ENCODE measurements at places on chromosomes 3 and 15. TPM values are rescaled to one million over a fixed set of nuclear protein-coding genes. Genes with fewer than 3 reads are reported as not detected.
A peak's percentile ranks its signal among the peaks of the same experiment; 100 is the strongest.

DNA sequence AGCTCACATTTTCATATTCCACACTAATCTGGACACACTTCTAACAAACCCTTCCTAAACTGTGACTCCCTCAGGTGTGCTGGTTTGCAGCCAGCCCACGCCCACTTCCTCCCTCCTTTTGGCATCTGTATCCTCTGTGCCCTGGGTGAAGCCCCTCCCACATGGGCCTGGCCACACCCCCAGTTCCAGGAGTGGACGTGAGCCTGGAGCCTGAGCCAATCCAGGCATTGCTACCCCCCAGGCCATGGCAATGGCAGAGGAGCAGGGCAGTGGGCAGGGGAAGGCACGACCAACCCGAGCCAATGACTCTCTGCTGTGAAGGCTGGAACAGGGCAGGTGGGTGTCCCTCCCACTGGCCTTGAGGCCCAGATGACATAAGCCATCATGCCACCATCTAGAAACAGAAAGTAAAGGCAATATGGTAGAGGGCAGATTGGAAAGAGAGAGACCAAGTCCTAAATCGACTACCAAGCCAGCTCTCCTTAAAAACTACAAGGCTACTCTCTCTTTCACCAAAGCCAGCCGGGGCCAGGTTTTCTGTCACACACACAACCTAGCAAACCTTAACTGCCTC lies 18.6 kb downstream of the FAM174B start:
- DNase-seq = no peak

GRCh38 chr3:42010530-42010929 lies 48.6 kb upstream of the ULK4 start:
- DNase-seq = no peak

- no peak for DNase-seq
Observed at GRCh38 chr3:48681541-48681880, 4.2 kb downstream of the NCKIPSD start.

Gene PLXNB1
- 67.5 TPM for polyA plus RNA-seq

GRCh38 chr3:149459491-149460059 lies 14.9 kb upstream of the TM4SF4 start:
- DNase-seq = no peak

Gene OSTN
- polyA plus RNA-seq = not detected

Gene KBTBD8
- 4.2 TPM for polyA plus RNA-seq

DNA sequence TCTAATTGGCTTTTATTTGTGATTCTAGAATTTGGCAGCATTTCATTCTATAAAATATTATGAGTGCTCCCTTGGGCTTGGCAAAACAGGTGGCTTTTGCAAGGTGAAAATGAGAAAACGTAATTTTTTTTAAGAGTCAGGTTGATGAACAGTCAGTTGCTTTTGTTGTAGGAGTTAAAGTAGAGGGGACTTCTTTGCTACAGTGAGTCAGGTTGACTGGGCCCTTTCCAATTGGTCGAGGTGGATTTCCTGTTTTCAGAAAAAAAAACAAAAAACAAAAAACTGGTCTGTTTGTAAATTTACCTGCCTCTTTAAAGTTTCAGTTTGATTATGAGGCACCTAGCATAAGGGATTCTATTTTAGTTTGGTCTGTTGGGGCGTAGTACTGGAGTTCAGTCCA lies 1469.4 kb upstream of the GBE1 start:
- no peak for DNase-seq

Gene AHSG
- 0.59 TPM for polyA plus RNA-seq

- no peak for DNase-seq
Observed at GRCh38 chr3:157572559-157573270, 69.5 kb upstream of the VEPH1 start.

Gene PTH1R
- polyA plus RNA-seq = not detected

DNA sequence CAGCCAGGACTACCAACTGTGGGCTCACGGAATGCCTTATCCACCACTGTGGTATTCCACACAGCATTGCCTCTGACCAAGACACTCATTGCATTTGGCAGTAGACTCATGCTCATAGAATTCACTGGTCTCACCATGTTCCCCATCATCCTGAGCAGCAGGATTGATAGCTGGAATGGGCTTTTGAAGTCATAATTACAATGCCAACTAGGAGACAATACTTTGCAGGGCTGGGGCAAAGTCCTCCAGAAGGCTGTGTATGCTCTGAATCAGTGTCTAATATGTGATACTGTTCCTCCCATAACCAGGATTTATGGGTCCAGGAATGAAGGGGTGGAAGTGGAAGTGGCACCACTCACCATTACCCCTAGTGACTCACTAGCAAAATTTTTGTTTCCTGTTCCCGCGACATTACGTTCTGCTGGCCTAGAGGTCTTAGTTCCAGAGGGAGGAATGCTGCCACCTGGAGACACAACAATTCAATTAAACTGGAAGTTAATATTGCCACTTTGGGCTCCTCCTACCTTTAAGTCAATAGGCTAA lies 58.6 kb upstream of the CCDC80 start:
- DNase-seq = peak; percentile 68

- no peak for DNase-seq
Observed at GRCh38 chr15:91237445-91237844, 137.4 kb downstream of the SV2B start.

Gene ST8SIA2
- polyA plus RNA-seq = 0.63 TPM

- no peak for DNase-seq
Observed at GRCh38 chr15:95832668-95833067, 497.8 kb upstream of the NR2F2 start.

GRCh38 chr3:190360228-190360627 lies 27.7 kb upstream of the CLDN16 start:
- DNase-seq = no peak

DNA sequence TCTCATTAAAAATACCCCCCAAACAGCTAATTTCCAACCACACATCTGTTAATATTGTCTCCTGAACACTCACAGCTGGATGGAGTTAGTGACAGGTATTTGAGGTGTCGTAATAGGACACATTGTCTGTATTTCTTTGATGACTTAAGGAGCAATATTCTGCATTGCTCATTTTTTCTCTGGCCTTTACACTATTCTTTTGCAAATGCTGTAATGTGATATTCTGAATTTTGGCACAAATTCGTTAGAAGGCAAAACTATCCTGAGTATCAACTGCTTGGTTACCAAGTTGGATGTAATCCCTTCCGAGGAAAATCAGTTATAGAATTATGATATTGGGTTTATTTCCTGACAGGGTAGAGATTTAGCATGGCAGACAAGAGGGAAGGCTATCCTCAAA lies 1030.2 kb downstream of the MCTP2 start:
- no peak for DNase-seq

Gene SAMMSON
- polyA plus RNA-seq = not detected

DNA sequence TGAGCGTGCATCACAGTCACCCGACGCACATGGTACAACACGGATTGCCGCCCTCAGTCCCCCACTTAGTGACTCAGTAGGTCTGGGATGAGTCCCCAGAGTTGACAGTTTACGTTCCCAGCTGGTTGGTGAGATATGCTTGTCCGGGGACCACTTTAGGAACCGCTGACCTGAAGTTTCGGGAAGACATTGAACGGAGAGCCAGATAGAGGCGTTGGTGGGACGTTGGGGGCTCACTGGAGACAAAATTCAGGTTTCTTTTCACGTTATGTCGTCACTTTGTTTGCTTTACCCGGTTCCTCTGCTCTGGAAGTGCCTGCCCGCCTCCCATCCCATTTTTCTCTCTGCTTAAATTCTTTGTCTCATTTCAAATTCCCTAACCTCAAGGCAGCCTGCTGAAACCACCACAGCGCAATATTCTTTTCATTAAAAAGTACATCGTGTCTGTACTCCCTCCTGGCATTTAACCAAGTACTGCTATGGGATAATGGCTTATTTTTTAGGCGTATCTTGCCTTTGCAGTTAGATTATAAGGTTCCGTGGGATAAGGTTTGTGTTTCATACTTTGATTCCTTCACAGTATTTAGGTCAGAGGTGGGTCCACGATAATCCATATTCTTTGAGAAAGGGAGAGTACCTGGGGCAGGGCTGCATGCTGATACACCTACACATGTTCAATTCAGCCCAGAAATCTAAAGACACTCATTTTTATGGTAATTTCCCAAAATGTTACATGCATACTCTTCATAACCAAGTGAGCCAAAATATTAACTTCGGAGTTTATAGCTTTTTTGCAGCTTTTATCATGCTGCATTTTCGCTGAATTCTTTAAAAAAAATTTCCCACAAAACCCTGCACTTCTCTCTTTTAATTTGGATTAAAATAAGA lies 921 bp downstream of the LMLN start:
- DNase-seq = no peak

DNA sequence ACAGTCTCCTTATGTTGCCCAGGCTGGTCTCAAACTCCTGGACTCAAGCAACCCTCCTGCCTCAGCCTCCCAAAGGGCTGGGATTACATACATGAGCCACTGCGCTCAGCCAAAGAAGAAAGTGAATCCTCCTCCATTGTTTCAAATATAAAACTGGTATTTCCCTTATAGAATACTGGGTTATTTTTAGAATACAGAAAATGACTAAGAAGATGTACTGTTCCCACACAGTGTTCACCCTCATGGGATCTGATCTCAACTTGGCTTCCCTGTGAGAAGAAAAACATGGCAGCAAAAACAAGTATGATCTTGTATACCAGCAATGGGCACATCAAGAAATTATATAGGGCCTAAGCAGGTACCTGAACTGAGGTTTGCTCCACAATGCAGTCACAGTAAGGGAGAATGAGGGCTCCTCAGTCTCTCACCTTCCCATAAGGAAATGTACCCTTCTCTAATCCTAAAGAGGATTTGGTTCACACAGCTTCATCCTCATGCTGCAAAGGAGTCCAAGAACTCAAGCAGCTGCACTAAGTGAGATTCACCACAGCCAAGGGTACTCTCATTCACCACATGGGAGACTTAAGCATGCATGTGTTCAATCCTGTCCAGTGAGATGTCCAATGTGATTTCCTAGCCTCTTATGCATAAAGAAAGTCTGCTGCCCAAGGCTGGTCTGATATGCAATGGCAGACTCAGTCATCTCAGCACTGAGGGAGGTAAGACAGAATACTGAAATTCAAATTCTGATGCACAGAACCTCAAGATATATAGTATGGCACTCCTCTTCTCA lies 25.8 kb downstream of the USP4 start:
- no peak for DNase-seq

DNA sequence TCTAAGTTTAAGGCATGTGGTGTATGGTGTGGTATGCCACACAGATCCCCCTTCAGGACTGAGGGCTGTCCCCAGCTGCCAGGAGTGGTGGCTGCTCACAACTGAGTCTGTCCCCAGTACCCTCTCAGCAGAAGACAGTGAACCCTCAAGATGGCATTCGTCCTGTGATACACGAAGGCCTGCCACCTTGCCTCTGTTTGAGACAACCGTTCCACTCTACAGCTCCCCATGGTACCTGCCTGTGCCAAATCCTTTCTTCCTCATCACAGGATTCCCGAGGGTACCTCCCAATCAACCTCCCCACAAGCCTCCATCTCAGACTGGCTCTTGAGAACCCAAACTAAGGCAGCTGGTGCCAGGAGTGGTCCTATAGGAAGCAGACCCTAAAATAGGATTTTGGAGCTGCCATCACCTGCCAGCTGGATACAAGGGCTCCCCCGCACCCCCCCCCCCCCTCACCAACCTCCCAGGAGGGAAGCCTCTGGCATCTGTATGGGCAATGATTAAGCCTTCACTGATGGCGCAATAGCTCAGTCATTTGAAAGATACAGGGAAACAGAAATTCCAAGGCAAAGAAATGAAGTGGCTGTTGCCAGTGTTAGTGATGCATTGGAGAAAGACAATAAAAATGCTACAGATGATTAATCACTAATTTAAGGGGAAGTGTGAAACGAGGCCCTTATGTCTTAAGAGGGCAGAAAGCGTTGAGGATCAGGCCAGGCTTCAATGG lies 230.0 kb upstream of the LYSMD4 start:
- no peak for DNase-seq

Gene LMLN
- 5.0 TPM for polyA plus RNA-seq

- DNase-seq = no peak
Observed at GRCh38 chr3:73259856-73260255, 198.4 kb downstream of the EBLN2 start.
